ENCODE measurements at places on chromosomes 3 and 15.

- DNase-seq = no peak
Observed at GRCh38 chr15:57419335-57419734, 43.0 kb downstream of the CGNL1 start.

DNA sequence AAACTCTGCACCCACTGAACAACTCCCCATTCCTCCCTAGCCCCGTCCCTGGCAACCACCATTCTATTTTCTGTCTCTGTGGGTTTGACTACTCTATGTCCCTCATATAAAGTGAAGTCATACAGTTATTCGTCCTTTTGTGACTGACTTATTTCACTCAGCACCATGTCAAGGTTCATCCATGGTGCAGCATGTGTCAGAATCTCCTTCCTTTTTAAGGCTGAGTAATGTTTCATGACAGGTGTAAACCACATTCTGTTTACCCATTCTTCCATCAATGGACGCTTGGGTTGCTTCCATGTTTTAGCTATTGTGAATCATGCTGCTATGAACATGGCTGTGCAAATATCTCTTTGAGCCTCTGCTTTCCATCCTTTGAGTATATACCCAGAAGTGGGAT, 192.3 kb upstream of the NSMCE3 start:
- DNase-seq = no peak

DNA sequence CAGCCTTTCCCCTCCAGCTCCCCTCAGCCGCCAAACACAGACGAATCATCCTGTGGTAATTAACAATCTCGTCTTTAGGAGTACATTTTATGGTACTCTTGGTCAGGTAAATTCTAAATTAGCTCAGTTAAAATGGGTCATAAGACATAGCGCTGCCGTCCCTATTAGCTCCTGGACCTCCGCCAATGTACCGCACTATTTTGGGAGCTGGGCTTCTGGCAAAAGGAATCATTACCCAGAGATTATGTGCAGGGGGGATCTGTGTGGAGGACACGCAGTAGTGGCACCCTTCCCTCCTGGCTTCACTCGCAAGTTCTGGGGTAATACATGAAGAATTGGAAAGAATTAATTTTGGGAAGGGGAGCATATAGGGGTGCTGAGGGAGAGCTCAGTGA, 68.6 kb upstream of the ONECUT1 start:
- DNase-seq = no peak

DNA sequence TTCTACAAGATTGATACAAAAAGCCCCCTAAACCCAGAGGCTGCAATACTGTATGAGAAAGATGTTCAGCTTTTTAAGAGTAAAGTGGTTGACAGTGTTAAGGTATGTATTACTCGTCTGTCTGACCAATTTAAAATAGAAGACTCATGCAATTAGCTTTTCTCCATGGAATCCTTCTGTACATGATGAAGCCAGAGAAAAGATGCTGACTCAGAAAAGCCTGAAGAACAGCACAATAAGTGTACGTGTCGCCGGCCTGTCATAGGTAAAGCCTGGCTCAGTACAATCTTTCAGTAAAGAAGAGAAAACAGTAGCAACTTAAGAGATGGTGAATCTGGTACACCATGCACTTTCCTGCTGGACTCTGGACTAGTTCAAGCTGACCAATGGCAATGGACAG, 16.4 kb downstream of the NEK4 start:
- DNase-seq = no peak

DNA sequence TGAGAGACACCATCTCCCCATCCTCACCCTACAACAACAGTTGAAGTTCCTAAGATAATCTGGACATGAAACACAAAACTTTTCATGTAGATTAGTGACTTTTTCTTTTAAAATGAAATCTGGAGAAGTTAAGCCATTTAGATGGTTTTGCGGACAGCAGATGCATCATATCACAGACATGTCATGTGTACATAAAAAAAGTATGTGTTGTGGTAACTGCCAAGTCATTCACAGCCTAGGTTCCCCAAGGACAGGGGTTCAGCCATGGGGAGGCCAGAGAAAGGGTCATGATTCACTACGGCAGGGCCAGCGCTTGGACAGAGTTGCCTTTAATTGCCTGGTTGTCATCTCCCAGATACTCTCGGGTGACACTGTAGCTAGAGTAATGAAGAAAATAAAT, 163.2 kb downstream of the PDZRN3 start:
- no peak for DNase-seq

DNA sequence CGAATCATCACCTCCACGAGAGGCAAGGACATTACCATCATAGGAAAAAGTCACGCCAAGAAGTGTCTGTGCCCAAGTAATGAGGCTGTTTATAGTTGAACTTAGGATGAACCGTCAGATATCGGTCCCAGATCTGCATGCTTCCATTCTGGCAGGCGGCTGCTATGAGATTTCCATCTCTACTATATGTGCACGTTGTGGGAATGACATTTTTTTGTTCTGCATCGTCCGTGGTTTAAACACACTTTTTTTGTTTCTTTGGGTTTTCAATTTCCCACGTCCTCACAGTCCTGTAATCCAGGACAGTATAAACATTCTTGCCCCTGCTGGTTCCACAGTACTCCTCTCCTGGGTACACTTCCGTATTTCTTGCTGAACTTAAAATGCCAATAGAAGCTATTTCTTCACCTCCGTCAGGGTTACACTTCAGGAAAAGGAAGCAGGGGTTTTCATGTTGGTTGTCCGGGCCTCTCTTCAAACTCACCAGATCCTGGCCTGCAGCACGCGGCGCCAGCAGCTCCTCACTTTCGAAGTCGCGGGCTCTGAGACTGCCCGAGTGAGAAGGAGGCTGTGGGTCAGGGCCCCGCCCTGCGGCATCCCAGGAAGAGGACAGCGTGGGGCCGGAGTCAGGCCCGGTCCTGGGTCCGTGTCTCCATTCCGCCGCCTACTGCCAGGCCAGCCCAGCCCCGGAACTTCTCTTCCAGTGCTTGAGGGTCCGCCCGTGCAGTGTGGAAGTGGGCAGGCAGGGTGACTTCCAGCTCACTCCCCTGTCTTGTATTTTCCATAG, 9.8 kb upstream of the TM4SF4 start:
- DNase-seq = no peak

DNA sequence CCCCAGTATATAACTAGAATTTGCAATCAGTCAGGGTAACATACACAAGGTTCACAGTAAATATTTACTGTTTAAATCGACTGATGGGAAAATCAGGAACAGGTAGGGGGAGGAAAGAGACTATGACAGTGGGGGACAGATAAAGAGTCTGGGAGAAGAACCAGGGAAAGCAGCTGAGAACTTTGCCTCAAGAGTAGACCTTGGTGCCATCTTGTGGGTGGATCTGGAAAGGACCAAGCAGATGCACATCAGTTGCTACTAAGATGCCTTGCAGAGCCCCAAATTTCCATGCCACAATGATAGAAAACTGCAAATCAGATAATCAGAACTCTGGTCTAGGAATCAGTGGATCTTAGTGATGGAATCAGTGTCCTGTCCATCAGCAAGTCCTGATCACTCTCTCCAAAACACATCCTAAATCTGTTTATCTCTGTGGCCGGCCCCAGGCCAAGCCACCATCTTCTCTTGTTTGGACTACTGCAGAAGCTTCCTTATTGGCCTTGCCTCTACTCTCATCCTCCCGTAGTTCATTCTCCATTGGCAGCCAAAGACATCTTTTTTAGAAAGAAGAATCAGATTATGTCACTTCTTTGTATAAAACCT, 62.7 kb downstream of the PDE8A start:
- DNase-seq = no peak

- peak; percentile 71 for DNase-seq
Observed at GRCh38 chr3:14175383-14176037, 2.9 kb downstream of the XPC start.

GRCh38 chr3:126103121-126104027, 19.4 kb upstream of the SLC41A3 start:
- DNase-seq = no peak

- no peak for DNase-seq
Observed at GRCh38 chr3:53721187-53722119, 124.8 kb downstream of the CHDH start.

- peak; percentile 28 for DNase-seq
Observed at GRCh38 chr3:141575879-141576743, 89.3 kb downstream of the RASA2 start.

DNA sequence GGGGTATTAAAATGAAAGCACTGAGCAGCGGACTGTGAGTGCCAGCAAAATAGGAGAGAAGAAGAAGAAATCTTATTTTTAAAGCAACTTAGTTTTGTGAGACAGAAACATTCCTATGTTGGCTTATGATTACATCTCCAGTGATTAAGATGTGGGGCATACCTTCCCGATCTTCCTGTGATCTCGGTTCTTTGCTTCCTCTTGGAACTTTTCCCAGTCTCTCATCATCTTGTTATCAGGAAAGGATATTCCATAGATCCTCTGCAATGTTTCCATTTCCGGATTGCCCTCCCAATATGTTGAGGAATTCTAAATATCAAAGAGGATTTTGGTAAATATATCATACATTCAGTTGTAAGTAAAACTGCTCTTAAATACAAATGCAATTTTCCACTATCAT, 22.2 kb downstream of the TARS3 start:
- no peak for DNase-seq

DNA sequence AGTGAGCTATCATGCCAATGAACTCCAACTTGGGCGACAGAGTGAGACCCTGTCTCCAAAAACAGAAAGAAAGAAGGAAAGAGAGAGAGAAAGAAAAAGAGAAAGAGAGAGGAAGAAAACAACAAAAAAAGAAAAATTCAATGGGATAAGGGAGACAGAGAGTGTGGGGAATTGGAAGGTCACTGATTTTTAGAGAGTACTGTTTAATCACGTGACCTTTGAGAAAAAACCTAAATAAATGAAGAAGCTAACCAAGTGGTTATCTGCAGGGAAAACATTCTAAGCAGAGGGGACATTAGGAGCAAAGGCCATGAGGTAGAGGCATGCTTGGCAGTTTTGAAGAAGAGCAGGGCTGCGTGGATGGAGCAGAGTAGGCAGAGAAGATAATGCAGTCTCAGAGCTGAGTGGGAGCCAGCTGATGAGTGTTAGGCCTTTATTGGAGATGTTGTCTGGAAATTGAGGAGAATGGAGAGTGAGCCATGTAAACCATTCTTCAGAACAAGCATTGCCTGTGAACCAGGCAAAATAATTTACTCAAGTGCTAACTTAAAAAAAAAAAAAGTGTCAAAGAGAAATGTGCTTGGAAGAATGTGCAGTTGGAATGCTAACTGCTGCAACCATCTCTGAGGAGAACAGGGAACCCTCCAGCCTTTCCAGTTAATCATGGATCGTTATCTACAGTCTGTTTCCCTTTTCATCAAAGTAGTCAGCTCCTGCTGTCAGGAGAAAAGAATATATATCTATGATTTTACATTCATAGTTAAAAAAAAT, 377.3 kb upstream of the SEMA6D start:
- DNase-seq = no peak

DNA sequence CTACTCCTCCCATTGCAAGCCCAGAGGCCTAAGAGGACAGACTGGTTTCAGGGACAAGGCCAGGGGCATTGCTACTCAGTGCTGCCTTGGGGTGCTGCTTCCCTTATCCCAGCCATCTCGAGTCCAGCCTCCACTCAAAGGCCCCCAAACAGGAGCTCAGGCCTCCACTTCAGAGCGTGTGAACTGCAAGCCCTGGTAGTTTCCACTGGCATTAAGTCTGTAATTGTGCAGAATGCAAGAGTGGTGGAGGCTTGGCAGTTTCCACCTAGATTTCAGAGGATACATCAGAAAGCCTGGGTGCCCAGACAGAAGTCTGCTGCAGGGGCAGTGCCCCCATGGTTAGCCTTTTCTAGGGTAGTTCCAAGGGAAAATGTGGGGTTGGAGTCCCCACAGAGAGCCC, 192.8 kb upstream of the ST8SIA2 start:
- no peak for DNase-seq

- no peak for DNase-seq
Observed at GRCh38 chr3:193903966-193904365, 232.0 kb upstream of the HES1 start.

DNA sequence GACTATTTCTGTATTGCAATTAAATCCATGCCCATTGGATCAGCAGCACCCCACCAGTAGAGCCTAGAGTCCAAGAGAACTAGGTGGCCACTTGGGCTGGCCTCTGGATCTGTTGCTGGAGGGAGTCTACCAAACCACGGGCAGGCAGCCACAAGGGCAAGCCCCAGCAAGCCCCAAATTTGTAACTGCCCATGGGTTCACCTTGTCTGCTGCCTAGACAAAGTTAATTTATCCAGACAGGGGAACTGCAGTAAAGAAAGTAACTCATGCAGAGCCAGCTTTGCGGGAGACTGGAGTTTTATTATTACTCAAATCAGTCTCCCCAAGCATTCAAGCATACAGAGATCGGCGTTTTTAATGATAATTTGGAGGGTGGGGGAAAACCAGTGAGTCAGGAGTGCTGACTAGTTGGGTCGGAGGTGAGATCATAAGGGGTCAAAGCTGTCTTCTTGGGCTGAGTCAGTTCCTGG, 74.0 kb upstream of the TERB2 start:
- DNase-seq = no peak

DNA sequence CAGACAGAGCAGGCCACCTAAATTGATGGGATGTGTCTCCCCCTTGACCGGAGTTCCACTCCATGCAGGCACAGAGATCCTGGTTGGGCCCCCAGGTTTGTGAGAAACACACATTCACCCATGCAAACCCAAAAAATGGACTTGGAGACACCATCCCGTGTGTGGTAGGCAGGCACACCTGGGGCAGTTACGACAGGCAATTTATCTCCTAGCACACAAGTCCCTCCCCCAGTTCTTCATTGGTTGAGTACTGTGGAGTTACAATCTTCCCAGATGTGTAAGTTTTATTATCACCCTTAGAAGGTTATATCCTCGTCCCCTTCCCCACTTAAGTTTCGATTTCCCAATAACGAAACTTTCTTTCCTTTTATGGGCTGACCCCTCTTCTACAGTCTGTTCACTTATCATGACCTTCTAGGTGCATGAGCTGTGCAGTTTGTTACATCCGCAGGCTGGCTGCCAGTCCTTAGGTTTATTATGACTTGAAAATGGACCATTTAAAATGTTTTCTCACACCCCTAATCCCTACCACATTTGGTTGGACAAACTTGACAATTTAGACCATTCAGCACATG, 27.3 kb downstream of the ARL8B start:
- no peak for DNase-seq

- no peak for DNase-seq
Observed at GRCh38 chr15:63640146-63640545, 43.0 kb downstream of the FBXL22 start.

GRCh38 chr3:128081846-128082245, 29.6 kb downstream of the SEC61A1 start:
- no peak for DNase-seq

DNA sequence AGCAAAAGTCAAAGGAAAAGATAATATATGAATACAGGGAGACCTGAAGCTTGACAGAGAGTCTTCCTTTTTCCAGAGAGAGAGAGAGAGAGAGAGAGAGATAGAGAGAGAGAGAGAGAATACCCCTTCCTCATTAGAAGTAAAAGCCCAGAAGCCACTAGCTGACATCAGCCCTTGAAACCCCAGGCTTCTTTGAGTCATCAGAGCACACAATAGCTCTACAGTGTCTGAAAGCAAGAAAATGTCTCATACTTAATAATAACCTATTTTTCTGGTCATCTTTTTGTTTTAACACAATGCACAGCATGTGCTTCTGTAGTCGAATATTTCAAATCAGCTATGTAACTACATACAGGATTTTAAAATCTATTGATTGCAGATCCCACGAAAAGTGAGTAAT, 109.2 kb upstream of the NANOGP8 start:
- no peak for DNase-seq
